SJSA1 (cell line): ENCODE measurements at places on chromosomes 4 and X. TPM values are rescaled to one million over a fixed set of nuclear protein-coding genes. Genes with fewer than 3 reads are reported as not detected.

- H3K27ac ChIP-seq = no peak overlapping the region
- no peaks in the 10 kb centered on the region for H3K4me1 ChIP-seq
- no peaks in the 10 kb centered on the region for H3K27me3 ChIP-seq
- DNase-seq = peak; percentile 15
Measured at GRCh38 chr4:152408514-152409327, 127.2 kb downstream of the FBXW7 start.

DNA sequence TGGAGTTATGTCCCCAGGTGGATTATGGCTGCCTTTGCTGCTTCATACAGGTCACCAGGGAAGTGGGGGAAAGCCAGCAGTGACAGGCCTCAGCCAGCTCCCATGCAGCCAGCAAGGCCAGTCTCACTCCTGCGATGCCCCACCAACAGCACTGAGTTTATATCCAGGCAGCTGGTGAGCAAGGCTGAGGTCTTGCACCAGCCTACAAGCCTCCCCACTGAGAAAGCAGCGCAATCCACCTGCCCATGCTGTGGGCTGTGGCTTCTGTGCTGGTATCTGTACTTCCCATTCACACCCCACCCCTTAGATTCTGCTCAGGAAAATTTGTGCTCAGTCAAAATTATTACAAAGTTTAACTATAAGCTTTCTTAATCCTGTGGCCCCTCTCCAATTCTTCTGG is 153.5 kb downstream of the HHIP start:
- no peak overlapping the region for H3K27ac ChIP-seq
- no peak overlapping the region for H3K4me3 ChIP-seq
- H3K36me3 ChIP-seq = no peaks in the 10 kb centered on the region
- no peak for DNase-seq
- no peaks in the 10 kb centered on the region for H3K4me1 ChIP-seq

- no peak overlapping the region for H3K4me3 ChIP-seq
- no peaks in the 10 kb centered on the region for H3K27me3 ChIP-seq
- no peaks in the 10 kb centered on the region for H3K4me1 ChIP-seq
- no peak for DNase-seq
- H3K36me3 ChIP-seq = no peaks in the 10 kb centered on the region
Measured at GRCh38 chr4:19425146-19425545, 826.6 kb upstream of the SLIT2 start.

GRCh38 chr4:92969650-92970379 is 666.0 kb downstream of the GRID2 start:
- no peak overlapping the region for H3K4me3 ChIP-seq
- peaks cover 22% of the 10 kb centered on the region for H3K4me1 ChIP-seq
- peak overlapping the region; percentile 82 for H3K27ac ChIP-seq
- H3K27me3 ChIP-seq = no peaks in the 10 kb centered on the region
- no peaks in the 10 kb centered on the region for H3K36me3 ChIP-seq

DNA sequence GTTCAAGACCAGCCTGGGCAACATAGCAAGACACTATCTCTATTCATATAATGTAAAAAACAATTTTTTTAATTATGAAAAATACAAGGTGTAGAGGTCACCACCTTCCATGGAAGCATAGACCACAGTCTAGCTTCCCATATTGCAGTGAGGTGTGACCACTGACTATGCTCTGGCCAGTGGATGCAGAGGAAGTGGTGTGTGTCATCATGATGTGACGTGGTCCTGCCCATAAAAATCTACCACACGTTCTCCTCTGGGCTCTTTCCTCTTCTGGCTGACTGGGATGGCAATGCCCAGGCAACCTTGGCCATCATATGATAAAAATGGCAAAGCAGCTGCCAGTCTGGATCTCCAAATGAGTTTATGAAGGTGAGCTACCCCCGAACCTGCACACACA is 65.7 kb downstream of the RBM47 start:
- no peaks in the 10 kb centered on the region for H3K27me3 ChIP-seq
- no peak overlapping the region for H3K4me3 ChIP-seq
- H3K36me3 ChIP-seq = no peaks in the 10 kb centered on the region

DNA sequence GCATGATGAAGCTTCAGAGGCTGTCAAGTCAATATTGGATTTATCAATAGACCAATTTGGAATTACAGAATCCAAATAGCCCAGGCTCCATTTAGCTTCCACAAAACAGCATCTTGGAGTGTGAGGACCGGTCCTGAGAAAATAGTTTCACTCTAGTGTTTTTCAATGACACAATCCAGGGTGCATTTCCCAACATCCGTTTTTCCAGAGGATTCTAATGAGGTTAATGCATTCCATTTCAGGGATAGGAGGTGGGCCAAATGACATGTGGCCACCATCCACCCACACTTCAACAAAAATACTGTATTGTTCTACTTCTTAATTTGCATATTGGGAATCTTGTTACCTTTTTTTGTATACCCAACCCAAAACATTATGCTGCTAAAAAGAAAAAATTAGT is 229.8 kb upstream of the LDB2 start:
- no peak overlapping the region for H3K4me3 ChIP-seq
- H3K4me1 ChIP-seq = no peaks in the 10 kb centered on the region
- H3K27ac ChIP-seq = no peak overlapping the region
- DNase-seq = no peak

DNA sequence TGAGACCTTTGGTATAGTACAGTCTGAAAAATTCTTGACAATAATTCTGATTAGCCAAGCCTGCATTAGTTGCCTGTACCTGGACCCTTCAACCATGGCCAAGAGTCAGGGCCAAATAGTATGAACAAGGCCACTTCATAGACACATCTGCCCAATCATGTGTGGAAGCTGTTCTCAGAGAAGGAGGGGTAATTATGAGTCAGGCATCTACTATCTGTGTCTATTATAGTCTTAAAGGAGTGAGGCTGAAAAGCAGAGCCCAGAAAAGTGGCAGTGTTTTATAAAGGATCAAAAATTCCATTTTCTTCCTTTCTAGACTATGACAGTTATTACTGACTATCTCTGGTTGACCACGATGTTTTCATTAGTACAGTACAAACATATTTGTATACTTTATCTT is 5.0 kb upstream of the ADGRL3 start:
- no peak overlapping the region for H3K27ac ChIP-seq
- no peak overlapping the region for H3K4me3 ChIP-seq
- H3K36me3 ChIP-seq = no peaks in the 10 kb centered on the region
- DNase-seq = no peak
- no peaks in the 10 kb centered on the region for H3K4me1 ChIP-seq

DNA sequence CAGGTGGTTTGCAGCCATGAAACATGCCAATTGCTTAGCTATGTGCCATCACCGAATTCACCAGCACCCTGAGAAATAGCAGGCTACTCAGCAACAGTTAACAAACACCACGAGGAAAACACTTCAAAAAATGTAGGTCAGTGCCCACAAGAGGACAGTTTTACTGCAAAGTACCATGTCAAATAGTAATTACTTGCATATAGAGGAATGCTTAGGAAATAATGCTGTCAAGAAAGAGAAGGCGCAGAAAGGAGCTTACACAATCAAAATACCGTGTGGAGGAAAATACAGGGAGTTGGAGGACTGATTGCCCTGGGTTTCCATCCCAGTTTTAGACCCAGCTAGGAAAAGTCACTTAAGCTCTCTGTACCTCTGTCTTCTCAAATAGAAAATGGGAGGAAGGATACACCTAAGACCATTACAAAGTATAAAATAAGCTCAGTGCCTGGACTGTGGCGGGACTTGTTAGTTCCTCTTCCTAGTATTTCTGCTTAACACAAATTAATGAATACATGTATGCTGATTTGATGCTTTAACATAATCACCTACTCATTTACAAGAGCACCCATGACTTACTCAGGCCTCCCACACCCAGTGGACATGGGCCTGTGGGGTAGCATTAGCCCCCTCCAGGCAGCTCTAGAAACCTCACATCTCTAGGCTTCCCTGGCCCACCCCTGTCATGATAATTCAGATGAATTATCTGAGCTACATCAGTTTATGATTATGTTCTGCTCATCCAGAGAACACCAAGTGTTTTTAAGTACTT is 44.5 kb upstream of the IL21 start:
- peaks cover 45% of the 10 kb centered on the region for H3K4me1 ChIP-seq
- H3K27me3 ChIP-seq = no peaks in the 10 kb centered on the region
- no peak for DNase-seq
- H3K27ac ChIP-seq = peak overlapping the region; percentile 85
- H3K4me3 ChIP-seq = no peak overlapping the region

DNA sequence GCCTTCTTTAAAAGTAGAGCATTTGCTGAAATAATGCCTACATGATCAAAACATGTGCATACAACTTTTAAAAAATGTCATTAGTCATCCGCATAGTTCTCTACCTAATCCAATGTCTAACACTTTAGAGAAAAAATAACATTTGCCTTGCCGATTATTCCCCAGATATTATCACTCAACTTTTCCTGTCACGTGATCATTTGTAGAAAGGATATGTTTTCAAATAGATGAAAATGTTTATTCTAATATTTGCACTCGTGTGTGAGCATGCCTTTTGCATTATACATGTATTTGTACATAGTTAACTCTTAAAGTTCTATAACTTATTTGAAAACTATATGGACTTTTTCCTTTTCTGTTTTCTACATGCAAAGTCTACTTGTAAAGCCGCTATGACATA is 533.0 kb upstream of the FMR1 start:
- H3K4me3 ChIP-seq = no peak overlapping the region
- H3K4me1 ChIP-seq = no peaks in the 10 kb centered on the region
- H3K27ac ChIP-seq = no peak overlapping the region

DNA sequence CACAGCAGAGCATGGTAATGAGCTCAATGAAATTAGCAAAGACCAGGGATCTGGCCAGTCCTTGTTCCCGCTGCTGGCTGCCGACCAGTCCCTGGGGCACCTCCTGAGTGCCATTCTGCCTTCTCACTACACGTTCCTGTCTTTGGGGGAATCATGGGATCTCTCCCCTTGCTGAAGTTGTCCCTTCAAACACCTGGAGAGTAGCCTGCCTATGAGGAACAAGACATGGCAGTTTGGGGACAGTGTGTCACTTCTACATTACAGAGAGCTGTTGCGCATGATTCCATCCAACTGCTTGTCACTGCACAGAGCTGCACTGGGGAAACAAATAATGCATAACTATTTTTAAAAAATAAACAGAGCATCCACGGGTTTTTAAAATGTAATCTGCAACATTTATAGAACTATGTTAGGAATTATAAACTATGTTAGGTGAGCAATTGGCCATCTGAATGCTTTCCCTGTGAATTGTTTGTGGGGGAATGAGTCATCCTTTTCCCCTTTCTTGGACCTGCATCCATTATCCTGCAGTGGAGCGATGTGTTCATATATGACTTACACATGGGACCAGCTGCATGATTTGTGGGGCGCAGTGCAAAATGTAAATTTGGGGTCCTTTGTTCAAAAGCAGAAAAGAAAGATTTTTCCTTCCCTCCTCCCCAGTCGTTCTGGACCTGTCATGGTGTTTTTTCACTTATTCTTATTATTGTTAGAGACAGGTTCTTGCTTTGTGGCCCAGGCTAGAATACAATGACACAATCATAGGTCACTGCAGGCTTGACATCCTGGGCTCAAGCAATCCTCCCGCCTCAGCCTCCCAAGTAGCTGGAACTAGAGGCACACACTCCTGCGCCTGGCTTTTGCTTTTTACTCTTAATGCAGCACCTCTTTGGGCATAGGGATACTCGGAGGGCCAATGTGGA is 115.0 kb upstream of the TBL1X start:
- H3K27ac ChIP-seq = peak overlapping the region; percentile 83
- H3K4me1 ChIP-seq = peaks cover 42% of the 10 kb centered on the region
- no peak overlapping the region for H3K4me3 ChIP-seq
- DNase-seq = peak; percentile 74
- H3K27me3 ChIP-seq = no peaks in the 10 kb centered on the region

GRCh38 chr4:8461086-8461485 is 20.5 kb downstream of the TRMT44 start:
- no peaks in the 10 kb centered on the region for H3K36me3 ChIP-seq
- no peaks in the 10 kb centered on the region for H3K4me1 ChIP-seq
- H3K4me3 ChIP-seq = no peak overlapping the region

DNA sequence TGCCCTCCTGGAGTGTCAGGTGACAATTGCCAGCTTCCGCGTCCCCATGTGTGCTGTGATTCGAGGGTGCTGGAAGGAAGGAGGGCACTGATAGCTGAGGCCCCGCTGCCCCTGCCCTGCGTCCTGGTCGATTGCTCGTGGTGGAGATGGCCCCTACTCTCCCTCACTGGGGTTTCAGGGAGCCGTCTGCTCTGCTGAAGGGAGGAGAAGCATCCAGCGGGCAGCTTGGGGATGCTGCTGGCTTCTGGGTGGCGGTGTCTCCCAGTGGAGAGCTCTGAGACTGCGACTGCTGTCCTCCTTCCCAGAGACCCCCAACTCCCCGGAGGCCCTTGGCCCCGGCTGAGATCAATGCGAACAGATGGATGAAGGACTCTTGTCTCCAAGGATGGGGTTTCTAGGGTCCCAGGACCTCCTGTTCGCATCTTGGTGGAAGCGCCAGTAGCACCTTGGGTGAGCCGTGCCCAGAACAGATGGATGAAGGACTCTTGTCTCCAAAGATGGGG is 98.6 kb downstream of the PSAPL1 start:
- no peak for DNase-seq
- H3K4me3 ChIP-seq = no peak overlapping the region
- H3K27ac ChIP-seq = no peak overlapping the region
- H3K27me3 ChIP-seq = no peaks in the 10 kb centered on the region
- peaks cover 9% of the 10 kb centered on the region for H3K4me1 ChIP-seq

The SOD3 gene
- total RNA-seq = 1.7 and 2.0 TPM in 2 replicates

The GJB1 gene
- total RNA-seq = not detected in 2 replicates

The SPANXB1 gene
- total RNA-seq = not detected in 2 replicates

The PDS5A gene
- total RNA-seq = 39.5 and 39.6 TPM in 2 replicates

The CLDN24 gene
- not detected in 2 replicates for total RNA-seq

The TCEAL2 gene
- not detected in 2 replicates for total RNA-seq

The ITIH6 gene
- not detected in 2 replicates for total RNA-seq
